CD4-positive, alpha-beta T cell treated with Interleukin-6 at 100 ng/mL for 8 hours (primary cell): ENCODE measurements at places on chromosomes 5 and 9.

DNA sequence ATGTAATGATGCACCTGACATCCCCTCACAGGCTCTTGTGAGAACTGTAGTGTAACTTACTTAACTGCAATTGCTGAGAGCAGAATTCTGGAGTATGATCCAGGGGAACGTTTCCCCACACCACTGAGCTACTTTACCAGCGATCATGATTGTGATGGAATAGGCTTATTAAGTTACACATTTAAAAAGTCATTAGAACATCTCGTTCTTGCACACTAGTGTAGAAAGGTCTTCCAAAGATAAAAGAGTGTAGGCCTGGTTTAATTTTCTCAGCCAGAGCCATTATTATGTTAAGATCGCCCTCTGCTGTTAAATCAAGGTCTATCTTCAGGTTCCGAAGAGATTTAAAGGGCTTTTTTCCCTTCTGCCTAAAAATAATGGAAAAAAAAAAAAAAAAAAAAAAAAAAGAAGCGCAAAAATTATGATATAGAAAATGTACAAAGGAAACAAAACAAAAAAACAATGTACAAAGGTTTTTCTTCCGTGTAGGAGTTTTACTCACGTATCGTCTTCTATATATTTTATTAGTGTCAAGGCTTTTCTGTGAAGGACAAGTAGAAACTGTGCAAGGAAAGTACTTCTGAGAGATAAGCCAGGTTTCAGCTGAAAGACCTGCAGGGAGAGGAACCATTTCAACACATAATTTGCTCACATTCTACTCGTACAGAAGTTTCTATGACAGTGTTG lies 18.6 kb upstream of the MOB3B start:
- DNase-seq, result no peak

- no peak for DNase-seq
These were observed 124.8 kb upstream of the IRX4 start for GRCh38 chr5:2007496-2007877.

DNA sequence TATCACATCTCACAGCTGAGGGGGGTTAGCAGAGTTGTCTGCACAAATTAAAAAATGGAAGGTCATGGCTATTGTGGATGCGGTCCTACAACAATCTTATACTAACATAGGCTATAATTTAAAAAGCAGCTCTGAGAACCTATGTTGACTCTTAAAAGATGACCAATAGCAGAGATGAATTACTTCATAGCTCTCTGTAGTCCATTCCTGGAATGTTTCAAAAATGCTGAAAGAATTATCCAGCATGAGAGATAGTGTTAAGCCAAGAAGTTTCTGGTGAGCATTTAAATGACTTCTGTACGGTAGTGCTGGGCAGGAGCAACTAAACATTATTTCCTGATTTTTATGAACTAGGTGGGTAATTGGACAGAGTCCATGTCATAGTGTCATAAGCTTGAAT lies 218.2 kb upstream of the NUDT12 start:
- DNase-seq, result no peak

- no peak for DNase-seq
These were observed 6.3 kb upstream of the TAF11L3 start for GRCh38 chr5:17511775-17512325.

DNA sequence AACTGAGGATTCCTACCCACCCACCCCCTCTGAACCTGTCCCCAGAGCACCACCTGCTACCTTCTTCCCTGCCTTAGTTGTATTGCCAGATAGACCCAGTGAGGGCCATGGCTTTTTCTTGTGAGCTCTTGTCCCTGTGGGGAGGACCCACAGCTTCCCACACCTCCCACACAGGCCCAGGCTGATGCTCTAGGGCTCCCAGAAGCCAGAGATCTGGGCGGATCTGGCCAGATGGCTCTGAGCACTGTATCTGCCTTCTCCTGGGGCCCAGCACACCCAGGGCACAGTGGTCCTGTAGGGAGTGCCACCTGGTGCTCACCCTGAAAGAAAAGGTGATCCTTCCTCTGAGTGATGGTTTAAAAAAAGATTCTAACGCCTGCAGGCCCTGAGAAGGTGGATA lies 131.7 kb downstream of the DAB2IP start:
- no peak for DNase-seq

GRCh38 chr9:130262061-130262745 lies 3.4 kb upstream of the HMCN2 start:
- DNase-seq, result no peak

DNA sequence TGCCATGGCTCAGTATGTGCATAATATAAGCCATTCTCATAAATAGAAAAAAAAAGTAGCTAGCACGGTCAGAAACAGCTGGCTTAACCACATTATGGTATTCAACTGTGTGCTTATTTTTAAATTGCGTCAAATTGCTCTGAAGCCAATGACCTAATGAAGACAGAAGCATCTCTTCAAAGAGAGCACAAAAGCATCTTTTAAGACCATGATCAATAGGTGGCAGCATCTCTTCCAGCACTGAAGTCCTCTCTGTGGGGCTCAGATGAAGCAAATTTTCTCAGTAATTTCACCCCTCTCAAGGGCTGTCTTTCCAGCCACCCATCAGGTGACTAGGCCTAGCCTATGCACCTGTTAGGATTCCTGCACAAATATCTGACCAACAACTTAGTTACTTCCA lies 251.4 kb downstream of the GLIS3 start:
- no peak for DNase-seq

DNA sequence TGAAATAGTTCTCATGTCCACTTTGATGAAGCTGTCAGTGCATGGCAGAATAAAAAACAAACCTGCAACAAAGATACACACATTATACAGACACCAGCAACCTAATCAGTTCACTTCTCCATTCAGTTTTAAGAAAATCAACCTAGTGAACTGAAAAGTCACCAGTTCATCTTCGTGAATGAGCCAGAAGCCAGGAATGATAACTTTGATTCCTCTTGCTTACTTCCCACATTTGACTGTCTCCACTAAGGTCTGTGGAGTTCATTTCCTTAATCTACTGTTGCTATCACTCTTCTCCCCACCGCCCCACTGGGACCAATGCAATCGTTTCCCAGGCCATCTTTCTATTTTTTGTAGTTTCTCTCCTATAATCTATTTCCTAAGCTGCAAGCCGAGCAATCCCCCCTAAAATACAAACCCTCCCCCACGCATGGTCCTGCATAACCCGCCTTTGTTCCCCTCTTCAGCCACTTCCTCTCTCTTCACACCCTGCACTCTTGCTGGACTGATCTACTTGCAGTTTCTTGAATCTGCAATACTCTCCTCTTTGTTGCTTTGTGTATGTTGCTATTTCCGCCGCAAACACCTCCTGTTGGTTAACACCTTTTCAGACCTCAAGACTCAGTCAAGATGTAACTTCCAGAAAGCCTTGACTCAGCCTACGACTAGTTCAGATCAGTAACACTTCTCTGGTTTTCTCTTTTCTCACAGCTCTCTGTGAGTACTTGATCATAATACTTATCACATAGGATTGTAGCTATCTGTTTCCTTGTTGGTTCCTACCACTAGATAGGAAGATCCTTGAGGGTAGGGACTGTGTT lies 16.6 kb downstream of the STOM start:
- peak; percentile 62 for DNase-seq

DNA sequence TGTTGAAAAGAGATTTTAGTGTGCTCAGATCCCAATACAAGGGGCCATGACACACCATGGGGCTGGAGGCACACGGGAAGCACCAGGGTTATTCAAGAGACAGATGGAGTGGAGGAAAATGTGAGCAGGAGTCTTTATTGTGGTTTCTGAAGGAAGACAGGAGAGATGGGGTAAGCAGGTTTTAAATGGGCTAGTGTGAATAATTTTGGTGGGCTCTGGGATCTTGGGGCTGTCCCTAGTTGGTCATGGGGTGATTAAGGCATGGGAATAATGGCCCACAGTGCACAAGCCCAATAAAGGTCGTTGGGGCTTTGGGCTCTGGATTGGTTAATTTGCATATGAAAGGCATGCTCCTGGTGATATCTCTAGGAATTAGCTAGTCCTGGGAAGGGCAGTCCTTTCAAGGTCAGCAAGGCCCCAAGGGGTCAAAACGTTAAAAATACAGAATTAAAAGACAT lies 3.6 kb upstream of the SCGB3A2 start:
- no peak for DNase-seq

- DNase-seq, result no peak
These were observed 19.0 kb downstream of the CMBL start for GRCh38 chr5:10288592-10289219.

GRCh38 chr9:1028501-1029190 lies 21.5 kb upstream of the DMRT2 start:
- no peak for DNase-seq

DNA sequence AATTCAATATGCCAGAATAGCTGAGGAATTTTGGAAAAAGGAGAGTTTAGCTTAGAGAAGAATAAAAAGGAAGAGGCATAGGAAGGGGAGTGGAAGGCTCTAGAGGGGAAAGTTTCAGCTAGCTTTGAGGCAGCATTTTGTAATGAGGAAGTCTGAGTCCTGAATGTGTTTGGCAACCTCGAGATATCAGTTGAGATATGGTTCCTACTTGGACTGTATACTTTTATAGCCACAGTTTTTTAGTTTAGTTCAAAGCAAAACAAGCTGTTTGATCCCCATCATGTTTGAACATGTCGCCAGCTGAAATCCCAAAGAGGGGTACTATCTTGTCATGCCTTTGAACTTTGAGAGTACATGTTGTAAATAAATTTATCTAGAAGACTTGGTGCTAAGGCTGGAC lies 559.0 kb upstream of the FTMT start:
- no peak for DNase-seq

DNA sequence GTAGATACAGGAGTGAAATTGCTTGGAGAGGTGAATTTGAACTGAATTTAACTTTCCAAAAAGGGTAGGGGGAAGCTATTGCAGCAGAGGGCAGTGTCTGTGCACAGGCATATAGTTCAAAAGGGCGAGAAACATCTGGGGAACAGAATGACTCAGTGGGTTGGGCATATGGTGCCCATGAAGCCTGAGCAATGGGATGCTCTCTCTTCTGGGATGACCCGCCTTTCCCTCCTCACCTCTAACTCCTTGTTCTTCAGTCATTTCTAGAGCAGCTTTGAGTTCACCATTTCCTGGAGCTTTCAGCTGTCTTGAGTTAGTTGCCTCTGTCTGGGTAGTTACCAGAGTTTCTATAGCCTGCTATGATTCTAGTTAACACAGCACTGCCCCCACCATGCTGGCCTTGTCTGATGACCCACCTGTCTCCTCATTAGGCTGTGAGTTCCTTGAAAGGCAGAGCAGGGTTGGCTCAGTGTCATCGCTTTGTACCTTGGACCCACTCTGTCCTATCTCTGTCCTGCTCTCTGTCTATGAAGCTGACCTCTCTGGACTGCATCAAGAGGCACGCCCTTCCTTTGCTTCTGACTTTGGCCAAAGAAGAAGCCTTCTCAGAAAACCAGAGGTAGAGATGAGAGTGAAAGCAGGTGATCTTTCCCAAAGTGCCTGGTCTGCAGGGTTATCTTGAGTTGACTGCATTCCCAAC lies 299.6 kb upstream of the KLF4 start:
- DNase-seq, result no peak

GRCh38 chr5:178768371-178769260 lies 38.2 kb upstream of the ZNF354A start:
- DNase-seq, result no peak

- no peak for DNase-seq
These were observed 580.2 kb upstream of the FAM174A start for GRCh38 chr5:99955006-99955405.

- DNase-seq, result no peak
These were observed 166.5 kb downstream of the C9orf152 start for GRCh38 chr9:110041452-110041851.

DNA sequence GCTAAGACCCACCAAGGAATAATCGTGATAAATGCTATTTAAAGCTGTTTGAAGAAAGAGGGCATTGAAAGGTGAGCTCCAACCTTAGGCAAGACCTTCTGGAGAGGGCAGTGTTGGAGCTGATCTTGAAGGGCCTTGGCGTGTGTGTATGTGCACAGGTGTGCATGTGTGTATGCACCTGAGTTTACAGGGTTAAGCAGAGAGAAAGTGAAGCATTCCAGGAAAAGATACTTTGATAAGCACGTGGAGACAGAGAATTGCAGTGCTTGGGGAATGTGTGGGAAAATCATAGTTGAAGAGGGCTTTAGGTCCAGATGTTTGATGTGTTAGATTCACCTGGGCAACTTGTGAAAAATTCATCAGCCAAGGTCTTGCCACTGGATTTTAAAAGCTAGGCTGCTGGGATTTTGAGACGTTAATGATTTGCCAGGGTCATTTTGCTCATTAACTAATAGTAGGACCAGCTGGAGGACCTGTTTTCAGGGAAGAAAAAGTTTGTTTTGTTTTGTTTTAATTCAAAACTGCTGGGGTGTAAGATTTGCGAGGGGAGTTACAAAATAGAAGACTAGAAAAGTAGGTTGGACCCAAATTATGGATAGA lies 78.3 kb upstream of the ANKRD55 start:
- no peak for DNase-seq

DNA sequence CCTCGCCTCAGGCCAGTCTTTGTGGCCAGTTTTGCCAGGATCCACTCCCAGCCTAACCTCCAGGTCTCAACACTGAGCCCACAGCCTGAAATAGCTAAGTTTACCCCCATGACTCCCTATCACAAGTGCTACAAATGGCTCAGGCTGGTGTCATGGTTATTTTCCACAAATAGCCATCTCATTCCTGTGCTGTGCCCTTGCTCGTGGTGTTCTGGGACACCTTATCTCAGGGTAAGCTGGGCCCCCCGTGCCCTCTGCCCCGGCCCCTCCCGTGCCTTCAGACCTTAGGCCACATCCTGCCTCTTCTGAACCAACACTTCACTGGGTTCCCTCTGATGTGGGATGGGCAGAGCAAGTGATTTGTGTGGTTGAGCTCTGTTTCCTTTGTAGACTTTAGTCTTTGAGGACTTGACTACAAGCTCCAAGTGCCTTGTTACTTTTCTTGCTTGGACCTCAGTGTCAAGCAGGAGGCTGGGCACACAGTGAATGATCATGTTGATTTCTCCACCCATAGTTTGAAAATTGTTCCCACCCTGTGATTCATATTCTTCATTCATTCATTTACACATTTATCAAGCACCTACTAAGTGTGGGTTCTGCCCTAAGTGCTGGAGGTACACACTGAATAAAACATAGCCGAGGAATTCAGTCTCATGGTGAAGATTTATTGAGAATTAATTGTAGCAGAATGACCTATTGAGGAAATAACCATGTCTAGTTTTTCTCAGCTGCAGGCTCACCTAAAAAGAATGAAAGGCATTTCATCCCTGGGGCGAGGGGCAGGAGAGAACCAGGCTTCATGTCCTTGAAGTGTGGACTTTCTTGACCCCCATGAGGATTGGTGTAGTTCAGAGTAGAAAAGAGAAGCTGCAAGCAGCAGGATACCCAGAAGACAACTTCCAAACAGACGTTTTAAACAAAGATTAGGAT lies 84.5 kb upstream of the CTNNA1 start:
- peak; percentile 31 for DNase-seq

GRCh38 chr9:88372103-88372654 lies 16.1 kb upstream of the SPIN1 start:
- DNase-seq, result no peak

DNA sequence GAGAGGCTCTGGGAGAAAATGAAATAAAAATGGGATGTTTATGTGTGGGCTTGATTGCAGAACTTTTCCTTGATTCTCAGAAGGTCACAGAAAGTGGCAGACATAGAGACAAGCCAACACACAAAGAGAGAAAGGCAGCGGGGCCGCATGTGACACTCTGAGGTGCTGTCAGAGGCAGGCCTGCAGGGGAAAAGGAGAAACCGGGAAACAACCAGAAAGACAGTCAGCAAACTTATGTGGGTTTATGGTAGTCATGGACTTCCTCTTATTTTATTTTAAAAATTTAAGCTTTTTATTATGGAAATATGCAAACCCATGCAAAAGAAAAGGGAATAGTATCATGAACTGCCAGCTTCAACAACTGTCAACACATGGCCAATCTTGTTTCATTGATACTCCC lies 16.3 kb upstream of the IGFBPL1 start:
- DNase-seq, result no peak

GRCh38 chr9:87233899-87234455 lies 263.7 kb upstream of the DAPK1 start:
- DNase-seq, result no peak
